ENCODE measurements at places on chromosomes 2 and 18.

GRCh38 chr2:231680992-231681852 lies 27.1 kb upstream of the PTMA start:
- DNase-seq = no peak

DNA sequence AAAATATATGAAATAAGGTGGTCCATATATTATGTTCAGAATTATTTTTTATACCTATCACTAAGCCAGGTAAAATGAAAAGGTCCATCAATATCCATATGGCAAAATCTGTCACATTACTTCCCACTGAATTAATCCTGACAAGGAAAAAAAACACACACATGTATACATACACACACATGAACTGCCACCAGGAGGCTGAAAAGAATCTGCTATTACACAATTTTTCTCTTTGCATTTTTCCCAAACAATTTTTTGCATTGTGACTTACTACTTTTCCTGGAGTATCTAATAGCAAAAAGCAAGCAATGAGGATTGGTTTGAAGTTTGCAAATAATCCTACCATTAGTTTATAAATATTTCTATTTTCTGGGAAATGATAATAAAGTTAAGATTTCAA lies 128.2 kb upstream of the CD226 start:
- DNase-seq = no peak

- no peak for DNase-seq
These were observed 19.2 kb upstream of the UGP2 start for GRCh38 chr2:63822478-63822877.

GRCh38 chr2:147449323-147449991 lies 395.4 kb upstream of the ACVR2A start:
- no peak for DNase-seq

GRCh38 chr2:52974127-52974526 lies 793.5 kb upstream of the CHAC2 start:
- no peak for DNase-seq

DNA sequence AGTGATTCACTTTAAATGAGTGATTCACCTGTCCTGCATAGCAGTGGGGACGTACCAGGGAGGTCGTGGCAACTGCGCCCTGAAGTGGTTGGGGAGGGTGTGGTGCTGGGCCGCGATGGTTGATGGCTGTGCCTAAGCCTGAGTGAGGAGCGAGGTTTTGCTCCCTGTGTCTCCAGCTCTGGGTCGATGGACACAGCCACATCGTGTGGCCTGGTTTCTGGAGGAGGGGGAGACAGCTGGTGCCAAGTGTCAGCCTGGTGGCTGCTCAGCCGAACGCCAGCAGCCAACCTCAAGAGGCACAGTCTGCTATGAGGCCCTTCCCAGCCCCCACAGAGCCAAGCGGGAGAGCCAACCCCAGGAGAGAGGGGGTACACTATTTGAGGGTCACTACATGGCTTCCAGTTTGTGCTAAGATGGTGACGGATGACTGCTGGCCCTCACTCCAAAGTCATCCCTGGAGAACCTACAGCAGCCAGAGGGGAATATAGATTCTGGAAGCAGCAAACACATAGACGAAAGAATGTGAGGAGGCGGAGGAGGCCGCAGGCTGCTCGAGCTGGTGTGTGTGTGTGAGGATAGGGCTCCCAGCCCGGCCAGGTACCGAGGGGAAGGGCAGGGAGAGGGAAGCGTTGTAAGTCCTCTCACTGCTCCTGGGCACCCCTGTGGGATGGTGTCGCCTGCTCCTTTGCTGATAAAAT lies 58.6 kb upstream of the OTOF start:
- DNase-seq = no peak

- DNase-seq = no peak
These were observed 260.5 kb downstream of the C1D start for GRCh38 chr2:67802291-67802690.

DNA sequence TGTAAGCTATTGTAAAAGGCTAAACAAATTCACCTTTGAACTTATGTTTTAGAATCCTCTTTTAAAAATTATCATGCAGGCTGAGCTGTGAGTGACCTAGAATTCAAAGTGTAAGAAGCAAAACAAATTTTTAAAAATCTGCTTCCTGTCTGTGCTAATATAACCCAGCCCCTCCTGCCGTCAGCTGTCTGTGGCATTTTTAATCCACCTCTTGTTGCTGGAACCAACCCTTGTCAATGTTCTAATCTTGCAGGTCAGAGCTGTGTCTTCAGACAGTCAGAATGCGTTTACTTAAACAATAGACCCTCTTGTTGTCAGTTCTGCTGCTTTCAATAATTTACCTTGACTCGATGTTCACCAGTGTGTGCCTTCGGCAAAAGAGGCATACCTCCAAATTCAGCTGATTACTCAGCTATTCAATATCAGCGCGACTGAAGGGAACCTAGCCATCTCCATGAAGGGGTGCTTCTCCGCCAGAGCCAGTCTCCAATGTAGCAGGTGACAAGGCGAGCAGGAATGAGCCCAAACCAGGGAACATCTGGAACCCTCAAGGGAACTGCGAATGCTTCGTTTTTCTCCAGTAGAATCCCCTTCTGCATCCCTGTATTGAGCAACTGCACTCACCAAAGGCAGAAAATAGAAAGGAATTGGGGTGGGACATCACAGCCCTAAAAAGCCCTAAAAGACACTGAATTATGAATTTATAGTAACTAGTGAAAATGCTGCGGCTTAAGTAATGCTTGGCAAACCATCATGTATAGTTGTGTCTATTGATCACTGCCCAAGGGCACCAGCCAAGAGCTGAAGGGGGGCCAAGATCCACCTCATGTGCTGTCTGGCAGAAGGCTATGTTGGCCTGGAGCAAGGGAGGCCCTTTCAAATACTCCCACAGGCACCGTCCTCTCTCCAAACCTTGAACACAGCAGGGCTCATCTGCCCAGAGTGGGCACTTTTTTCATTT lies 62.5 kb downstream of the LYPD6B start:
- DNase-seq = no peak

GRCh38 chr2:60621688-60622429 lies 68.4 kb upstream of the BCL11A start:
- DNase-seq = no peak

DNA sequence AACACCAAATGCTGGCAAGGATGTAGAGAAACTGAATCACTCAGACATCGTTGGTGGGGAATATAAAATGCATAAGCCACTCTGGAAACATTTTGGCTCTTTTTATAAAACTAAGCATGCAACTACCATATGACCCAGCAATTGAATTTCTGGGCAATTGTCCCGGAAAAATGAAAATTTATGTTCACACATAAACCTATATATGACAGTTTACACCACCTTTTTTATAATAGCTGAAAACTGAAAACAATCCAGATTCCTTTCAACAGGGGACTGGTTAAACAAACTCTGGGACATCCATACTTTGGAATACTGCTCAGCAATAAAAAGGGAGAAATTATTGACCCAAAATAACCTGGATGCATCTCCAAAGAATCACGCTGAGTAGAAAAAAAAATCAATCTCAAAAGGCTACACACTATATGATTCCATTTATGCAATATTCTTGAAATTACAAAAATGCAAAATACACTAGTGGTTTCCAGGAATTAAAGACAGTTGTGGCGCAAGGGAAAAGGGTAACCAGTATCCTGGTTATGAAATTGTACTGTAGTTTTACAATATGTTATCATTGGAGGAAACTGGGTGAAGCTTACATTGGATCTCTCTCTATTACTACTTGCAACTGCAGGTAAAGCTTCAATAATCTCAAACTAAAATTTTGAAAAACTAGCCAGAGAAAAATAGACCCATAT lies 130.2 kb upstream of the PID1 start:
- no peak for DNase-seq

GRCh38 chr18:10332452-10332851 lies 122.0 kb upstream of the APCDD1 start:
- DNase-seq = no peak

DNA sequence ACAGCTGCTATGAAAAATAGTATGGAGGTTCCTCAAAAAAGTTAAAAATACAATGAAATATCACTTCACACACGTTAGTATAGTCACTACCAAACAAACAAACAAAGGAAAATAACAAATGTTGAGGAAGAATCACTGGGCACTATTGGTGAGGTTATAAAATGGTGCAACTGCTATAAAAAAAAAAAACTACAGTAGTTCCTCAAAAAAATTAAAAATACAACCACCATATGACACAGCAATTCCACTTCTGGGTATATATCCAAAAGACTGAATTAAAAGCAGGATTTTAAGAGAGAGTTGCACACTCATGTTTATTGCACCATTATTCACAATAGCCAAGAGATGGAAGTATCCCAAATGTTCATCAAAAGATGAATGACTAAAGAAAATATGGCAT lies 80.9 kb upstream of the POU3F3 start:
- DNase-seq = no peak

DNA sequence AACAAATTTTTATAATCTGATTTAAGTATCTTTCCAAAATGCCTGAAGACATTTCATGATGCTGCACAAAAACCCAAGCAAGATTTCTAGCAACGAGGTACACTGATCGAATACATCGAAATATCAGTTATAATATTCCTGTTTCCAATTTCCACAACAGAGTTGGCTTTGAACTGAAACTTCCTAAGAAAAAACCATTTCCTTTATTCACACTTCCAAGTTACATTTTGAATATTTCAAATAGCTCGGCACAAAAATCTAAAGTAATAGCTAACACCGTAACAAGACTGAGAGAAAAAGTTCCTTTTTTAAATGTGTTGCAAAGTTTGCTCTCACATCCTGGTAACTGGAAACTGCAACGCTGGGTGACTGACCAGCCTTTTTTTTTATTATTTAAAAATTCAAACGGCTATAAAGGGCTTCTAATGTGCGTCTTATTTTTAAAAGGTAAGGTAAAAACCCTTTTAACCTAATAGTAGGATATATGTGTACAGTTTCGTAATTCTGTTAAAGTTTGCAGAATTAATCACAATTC lies 1.7 kb downstream of the HNRNPLL start:
- no peak for DNase-seq

GRCh38 chr2:119253114-119253702 lies 29.6 kb downstream of the STEAP3 start:
- DNase-seq = no peak

GRCh38 chr2:147844697-147845410 lies at the start of gene ACVR2A:
ACVR2A (plus strand) TSS chr2:147845029; CDS start chr2:147845153, 124 bp downstream.
- no peak for DNase-seq

DNA sequence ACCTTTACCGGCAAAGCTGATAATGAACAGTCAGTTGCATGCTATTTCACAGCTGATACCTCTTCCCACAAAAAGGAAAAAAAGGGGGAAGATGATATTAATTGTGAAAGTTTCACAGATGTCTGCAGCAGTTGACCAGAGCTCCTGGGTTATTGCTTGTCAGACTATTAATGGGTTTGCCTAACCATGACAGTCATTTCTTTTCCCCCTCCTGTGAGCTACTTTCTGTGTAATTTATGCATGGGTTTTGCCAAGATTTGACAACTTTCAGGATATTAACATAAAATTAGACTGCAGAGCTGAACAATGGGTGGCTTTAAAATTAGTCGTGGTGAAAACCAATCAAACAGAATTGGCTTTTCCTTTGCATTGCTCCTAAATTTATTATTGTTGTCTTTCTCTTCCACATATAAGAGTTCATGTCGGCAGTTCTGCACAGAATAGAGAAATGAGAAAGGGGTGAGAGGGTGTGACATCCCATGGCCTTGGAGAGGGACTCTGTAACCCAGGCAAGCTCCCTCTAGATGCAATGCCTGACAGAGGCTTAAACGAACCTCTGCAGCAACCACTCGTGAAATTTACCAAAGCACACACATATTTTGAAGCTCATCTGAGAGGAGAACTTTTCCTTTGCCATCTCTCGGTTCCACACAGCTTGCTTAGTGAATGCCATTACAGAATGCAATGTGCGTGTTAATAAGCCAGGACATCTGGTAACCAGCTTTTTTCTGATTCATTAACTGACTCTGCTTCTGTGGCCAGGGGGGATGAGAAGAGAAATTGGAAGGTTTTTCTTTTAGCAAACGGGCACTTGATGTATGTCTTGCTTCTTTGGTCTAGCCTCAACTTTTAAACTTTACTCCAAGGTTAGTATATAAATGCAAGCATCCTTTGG lies 82.2 kb upstream of the ITGA4 start:
- DNase-seq = no peak

GRCh38 chr18:37419315-37419714 lies 146.3 kb downstream of the CELF4 start:
- no peak for DNase-seq

- DNase-seq = no peak
These were observed 5.7 kb downstream of the ABCB6 start for GRCh38 chr2:219213026-219213415.

DNA sequence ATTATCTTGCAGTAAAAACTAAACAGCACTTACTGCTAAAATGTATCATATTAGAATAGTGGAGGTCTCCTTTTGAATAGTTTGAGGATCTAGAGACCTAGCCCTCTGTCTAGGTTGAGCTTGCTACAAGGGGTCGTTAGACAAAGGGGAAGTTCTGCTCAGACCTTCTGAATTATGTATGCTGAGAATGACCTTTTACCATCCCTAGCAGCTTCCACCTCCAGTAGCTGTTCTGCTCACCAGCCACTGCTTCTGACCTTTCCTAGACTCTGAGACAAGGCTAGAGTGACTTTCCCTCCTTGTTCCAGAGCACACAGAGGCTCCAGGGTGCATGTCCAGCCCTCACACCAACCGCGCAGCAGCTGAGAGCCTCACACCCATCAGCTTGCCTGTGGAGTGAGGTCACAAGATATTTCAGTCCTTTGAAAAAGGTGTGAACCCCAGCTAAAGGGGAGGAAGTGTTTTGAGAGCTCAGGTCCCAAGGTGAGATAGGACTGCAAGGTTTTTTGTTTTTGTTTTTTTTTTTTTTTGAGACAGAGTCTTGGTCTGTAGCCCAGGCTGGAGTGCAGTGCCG lies 289.3 kb upstream of the TNP1 start:
- DNase-seq = no peak

- no peak for DNase-seq
These were observed 309.0 kb upstream of the CDH2 start for GRCh38 chr18:28485918-28486317.
